ENCODE measurements at places on chromosomes 16 and 17. TPM values are rescaled to one million over a fixed set of nuclear protein-coding genes. Genes with fewer than 3 reads are reported as not detected.

DPEP2 gene
- not detected for total RNA-seq

PTGES3L gene
- total RNA-seq = not detected

ABCA10 gene
- total RNA-seq = 1.5 TPM

KRTAP4-5 gene
- not detected for total RNA-seq

DNA sequence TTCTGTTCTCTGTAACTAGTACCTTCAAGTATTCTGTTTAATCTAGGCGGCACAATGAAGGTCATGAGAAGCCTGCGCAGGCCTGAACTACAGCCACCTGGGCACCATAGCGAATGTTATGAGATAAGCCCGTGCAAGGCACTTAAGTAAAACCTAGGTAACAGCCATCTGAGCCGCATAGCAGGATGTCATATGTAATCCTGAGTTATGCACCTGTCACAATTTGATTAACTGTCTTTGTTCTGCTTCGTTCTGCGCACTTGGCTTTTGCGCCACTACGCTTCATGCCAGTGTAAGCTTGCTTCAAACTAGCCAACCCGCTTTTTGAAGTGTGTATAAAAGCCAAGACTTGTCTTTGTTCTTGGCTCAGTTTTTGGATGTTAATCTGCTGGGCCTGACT lies 449.8 kb downstream of the KCNJ18 start:
- no peak for DNase-seq
- no peaks in the 10 kb centered on the region for H3K36me3 ChIP-seq
- H3K27me3 ChIP-seq = no peaks in the 10 kb centered on the region
- no peak overlapping the region for H3K4me3 ChIP-seq
- no peak overlapping the region for H3K27ac ChIP-seq
- no peaks in the 10 kb centered on the region for H3K4me1 ChIP-seq

DNA sequence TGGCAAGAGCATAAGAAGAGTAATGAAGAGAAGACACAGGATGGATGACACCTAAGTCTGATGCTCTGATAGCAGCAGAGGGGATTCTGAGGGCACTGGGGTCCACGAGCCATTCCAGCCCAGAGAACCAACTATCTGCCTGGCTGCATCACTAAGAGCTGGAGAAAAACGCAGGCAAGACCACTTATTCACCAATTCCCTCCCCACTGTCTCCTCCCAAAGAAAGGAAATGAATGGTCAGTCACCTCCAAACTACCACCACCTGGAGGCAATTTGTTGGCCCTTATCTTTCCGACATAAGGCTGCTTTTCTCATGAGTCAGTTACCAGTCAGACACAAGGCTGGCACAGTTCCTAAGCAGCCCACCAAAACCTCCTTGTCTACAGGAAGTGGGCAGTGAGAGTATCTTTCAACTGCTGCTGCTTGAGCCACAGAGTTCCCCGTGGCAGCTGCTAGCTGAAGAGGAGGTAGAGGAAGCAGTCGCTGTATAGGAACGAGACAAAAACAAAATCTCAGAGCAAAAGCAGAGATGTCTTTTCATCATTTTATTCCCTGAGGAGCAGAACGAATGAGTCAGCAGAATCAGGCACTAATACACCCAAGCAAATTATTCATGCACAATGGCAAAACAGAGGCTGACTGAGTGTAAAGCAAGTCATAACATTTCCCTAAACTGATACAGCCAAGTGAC lies 111.1 kb downstream of the SMG6 start:
- H3K4me3 ChIP-seq = no peak overlapping the region
- no peak for DNase-seq
- H3K27ac ChIP-seq = no peak overlapping the region
- H3K36me3 ChIP-seq = peaks cover 9% of the 10 kb centered on the region

- no peak within 1 kb of the TSS for H3K27ac ChIP-seq
- DNase-seq = no peak
- peaks cover 19% of the 10 kb centered on the region for H3K4me1 ChIP-seq
Observed at GRCh38 chr16:30113031-30113710, at the start of gene GDPD3. GDPD3 (minus strand) TSS chr16:30113537; CDS start chr16:30113478, 59 bp downstream.

DNA sequence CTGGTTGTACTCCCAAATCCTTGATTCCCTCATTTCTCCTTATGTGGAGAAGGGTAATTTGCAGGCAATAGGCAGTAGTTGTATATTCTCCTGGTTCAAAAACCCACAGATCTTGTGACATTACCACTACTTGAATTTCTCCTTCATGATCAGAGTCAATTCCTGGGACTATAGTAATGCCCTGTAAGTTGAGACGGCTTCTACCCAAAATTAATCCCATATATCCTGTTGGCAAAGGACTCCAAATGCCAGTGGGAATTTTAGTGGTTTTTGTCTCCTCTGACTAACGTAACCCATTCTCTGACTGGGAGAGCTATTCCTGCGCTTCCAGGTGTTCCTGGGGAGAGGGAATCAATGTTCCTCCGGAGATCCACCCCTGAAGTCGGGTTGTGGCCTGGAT lies 11.6 kb upstream of the ZNF689 start:
- H3K27ac ChIP-seq = no peak overlapping the region
- no peak for DNase-seq
- peaks cover 8% of the 10 kb centered on the region for H3K4me1 ChIP-seq
- no peak overlapping the region for H3K4me3 ChIP-seq

GRCh38 chr16:69542974-69543373 lies 22.8 kb upstream of the NFAT5 start:
- H3K27ac ChIP-seq = no peak overlapping the region
- H3K36me3 ChIP-seq = no peaks in the 10 kb centered on the region
- H3K27me3 ChIP-seq = no peaks in the 10 kb centered on the region
- no peaks in the 10 kb centered on the region for H3K4me1 ChIP-seq

DNA sequence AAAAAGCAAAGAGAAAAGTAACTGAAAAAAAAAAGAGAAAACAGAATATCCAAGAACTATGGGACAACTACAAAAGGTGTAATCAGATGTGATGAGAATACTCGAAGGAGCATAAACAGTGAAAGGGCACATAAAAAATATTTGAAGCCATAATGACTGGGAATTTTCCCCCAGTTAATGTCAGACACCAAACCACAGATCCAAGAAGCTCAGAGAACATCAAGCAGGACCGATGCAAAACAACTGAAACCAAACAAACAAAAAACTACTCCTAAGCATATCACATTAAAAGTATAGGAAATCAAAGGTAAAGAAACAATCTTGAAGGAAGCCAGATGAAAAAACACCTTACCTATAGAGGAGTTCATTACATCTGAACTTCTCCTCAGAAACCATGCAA lies 27.6 kb upstream of the IRX5 start:
- H3K27ac ChIP-seq = no peak overlapping the region
- H3K27me3 ChIP-seq = no peaks in the 10 kb centered on the region
- H3K4me1 ChIP-seq = no peaks in the 10 kb centered on the region
- H3K4me3 ChIP-seq = no peak overlapping the region

DNA sequence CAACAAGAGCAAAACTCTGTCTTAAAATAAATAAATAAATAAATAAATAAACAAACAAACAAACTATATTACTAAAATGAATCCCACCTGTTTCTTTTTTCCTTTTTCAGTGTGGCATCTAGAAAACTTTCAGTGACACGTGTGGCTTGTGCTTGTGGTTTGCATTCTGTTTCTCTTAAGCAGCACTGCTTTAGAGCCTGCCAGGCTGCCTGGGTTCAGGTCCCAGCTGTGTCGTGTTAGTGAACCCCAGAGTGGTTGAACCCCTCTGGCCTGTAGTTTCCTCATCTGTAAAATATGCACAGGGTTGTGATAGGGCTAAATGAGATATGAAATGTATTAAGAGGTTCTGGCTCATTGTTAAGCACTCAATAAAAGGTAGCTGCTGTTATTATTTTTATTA lies 12.1 kb upstream of the EPN3 start:
- H3K4me3 ChIP-seq = no peak overlapping the region
- no peaks in the 10 kb centered on the region for H3K36me3 ChIP-seq
- H3K27ac ChIP-seq = no peak overlapping the region
- no peaks in the 10 kb centered on the region for H3K27me3 ChIP-seq
- peaks cover 8% of the 10 kb centered on the region for H3K4me1 ChIP-seq
- DNase-seq = no peak

- no peak overlapping the region for H3K4me3 ChIP-seq
- no peaks in the 10 kb centered on the region for H3K4me1 ChIP-seq
- no peak overlapping the region for H3K27ac ChIP-seq
- H3K36me3 ChIP-seq = no peaks in the 10 kb centered on the region
Observed at GRCh38 chr17:73749337-73749823, 105.1 kb upstream of the SDK2 start.

- H3K27me3 ChIP-seq = no peaks in the 10 kb centered on the region
- peak overlapping the region; percentile 79 for H3K4me3 ChIP-seq
- peaks cover 40% of the 10 kb centered on the region for H3K36me3 ChIP-seq
- H3K27ac ChIP-seq = peak overlapping the region; percentile 91
- DNase-seq = no peak
- peaks cover 45% of the 10 kb centered on the region for H3K4me1 ChIP-seq
Observed at GRCh38 chr16:1781758-1782407, 488 bp downstream of the SPSB3 start.

DNA sequence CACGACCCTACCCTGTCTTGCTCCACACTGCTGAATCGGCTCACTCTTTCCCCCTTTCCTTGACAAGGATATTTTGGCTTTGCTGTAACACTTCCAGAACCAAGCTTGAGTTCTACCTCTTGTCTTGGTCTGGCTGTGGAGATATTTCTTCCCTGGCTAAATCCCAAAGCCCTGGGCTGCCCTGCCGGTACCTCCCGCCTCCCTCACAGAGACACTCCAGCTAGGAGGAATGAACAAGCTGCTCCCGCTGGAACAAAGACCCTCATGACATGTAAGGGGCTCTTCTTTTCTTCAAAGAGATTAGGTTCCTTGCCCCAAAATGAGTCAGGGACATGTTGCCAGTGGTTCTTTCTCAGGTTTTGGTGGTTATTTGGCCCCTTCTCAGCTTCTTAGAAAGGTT lies 10.8 kb downstream of the INPP5K start:
- no peaks in the 10 kb centered on the region for H3K27me3 ChIP-seq
- no peak overlapping the region for H3K27ac ChIP-seq
- DNase-seq = no peak
- no peak overlapping the region for H3K4me3 ChIP-seq
- H3K36me3 ChIP-seq = peaks cover 58% of the 10 kb centered on the region
